Activated CD4-positive, alpha-beta T cell treated with anti-CD3 and anti-CD28 coated beads, Interleukin-2, amount 50 U/mL, for 16 hours (primary cell): ENCODE measurements at places on chromosomes 1 and 21.

DNA sequence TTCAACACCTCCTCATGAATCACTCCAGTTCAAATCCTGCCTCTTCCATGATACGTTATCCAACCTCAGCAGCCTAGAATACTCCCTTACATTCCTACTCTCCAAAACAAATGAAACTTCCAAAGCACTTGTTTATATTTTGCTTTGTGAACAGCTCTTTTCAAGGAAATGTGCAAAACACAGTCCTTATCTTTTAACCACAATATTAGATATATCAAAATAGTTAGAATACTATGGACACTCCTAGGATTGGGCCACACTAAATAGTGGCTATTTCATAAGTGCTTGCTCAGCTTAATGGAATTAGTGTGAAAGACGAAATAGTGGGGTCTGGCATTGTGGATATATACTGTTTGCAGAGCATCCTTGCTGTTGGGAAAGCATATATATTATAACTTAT, 173.5 kb downstream of the ZC3H11B start:
- DNase-seq: no peak

GRCh38 chr1:202569393-202570322, 140.6 kb downstream of the SYT2 start:
- no peak for DNase-seq

DNA sequence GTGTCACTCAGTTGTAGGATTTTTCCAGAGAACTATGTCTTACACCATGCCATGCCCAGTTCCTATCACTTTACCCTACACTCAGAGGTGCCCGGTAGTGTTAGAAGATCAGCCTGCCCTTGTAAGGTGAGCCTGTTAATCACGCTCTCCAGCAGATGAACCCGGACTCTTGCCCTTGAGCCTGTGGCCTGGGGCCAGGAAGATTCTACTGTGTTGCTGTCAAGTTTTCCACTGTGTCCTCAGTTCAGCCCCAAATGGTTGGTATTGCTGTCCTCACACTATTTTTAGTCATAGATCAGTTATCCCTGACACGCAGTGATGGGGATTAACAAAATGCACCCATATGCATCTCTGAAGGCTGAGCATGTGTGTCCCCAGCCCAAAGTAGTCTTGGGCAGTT, 105.0 kb upstream of the SPAG17 start:
- DNase-seq: no peak

GRCh38 chr1:12447849-12448312, 170.1 kb downstream of the DHRS3 start:
- DNase-seq: no peak

DNA sequence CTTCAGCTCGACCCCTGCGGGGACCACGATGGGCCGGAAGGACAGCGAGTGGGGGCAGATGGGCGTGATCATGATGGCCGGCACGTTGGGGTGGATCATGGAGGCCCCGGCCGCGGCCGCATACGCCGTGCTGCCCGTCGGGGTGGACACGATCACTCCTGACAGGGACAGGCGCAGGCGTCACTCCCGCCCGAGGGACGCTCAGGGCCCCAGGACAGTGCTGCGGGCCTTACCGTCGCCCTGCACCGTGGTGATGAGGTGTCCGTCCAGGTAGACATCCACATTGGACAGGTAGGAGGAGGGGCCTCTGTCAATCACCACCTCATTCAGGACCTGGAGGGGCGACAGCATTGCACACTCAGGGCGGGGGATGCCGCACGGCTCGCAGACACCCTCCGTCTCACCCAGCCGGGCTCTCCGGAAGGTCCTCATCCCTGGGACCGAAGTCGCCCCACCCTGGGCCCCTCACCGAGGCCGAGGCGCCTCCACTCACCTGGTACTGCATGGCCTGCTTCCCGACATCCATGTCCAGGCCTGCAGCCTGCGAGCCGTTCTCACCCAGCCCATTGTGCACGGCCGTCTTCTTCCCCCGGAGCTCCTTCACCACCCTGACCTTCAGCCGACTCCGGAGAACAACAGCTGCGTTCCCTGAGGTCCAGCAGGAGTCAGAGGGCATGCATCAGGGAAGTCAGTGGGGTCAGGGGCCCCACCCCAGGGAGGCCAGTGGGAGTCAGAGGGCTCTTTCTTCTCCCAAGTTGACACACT, 24.0 kb downstream of the NADK start:
- no peak for DNase-seq

DNA sequence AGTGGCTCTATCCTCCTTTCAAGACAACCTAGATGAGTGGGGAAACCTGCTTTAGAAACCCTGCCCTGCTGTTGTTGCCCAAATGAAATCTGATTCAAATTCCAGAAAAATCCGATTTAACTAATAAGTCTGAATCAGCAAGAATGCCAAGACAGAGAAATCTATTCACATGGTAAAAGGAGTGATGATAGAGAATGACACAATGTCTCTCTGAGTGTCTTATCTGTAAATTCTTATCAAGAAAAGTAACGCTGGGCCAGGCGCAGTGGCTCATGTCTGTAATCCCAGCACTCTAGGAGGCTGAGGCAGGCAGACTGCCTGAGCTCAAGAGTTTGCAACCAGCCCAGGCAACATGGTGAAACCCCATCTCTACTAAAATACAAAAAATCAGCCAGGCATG, 13.7 kb upstream of the GUCA2A start:
- DNase-seq: no peak

- DNase-seq: no peak
These were observed 43.5 kb downstream of the DOP1B start for GRCh38 chr21:36200081-36200561.

DNA sequence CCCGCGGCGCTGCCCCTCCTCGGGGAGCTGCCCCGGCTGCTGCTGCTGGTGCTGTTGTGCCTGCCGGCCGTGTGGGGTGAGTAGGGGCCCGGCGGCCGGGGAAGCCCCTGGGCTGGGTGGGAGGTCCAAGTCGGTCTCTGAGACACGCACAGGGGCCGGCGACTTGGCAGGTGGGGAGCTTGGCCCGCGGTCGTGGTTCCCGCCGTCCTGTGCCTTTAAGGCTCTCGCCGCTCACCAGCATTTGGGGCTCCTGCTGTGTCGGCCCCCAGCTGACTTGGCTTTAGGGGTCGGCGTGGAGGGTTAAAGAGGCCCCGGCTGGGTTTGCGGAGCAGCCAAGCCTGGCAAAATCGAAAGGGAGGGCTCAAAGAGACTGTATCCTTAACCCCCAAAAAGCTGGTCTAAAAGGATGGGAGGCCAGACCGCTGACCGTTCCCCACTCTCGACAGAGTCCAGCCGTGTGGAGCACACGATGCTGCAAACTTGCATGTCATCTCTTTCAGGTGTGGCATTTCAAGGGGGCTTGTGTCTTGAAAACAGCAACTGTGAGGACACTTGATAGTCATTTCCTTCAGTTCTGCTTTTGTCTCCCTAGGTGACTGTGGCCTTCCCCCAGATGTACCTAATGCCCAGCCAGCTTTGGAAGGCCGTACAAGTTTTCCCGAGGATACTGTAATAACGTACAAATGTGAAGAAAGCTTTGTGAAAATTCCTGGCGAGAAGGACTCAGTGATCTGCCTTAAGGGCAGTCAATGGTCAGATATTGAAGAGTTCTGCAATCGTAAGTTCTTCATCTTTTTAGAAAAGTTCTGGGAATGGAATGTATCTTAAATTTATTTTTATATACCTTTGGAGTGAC, 540 bp downstream of the CD55 start:
- DNase-seq: peak; percentile 12

GRCh38 chr1:238950784-238951183, 435.6 kb upstream of the CHRM3 start:
- no peak for DNase-seq

DNA sequence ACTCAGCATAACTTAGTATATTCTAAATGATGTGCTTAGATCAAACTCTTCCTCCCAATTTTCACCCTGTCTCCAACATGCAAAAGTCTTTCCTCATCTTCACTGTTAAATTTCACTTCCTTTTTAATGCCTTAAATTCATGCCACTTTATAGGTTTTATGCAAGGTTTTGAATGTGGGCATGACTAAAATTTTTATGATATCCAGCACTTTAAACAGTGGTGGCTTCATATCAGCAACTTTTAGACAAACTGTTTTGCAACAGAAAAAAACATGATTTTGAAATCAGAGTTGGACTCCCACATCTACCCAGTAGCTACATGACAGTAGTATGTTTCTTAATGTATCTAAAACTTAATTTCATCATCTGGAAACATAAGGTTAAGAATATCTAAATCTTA, 84.7 kb upstream of the ZP4 start:
- DNase-seq: no peak

DNA sequence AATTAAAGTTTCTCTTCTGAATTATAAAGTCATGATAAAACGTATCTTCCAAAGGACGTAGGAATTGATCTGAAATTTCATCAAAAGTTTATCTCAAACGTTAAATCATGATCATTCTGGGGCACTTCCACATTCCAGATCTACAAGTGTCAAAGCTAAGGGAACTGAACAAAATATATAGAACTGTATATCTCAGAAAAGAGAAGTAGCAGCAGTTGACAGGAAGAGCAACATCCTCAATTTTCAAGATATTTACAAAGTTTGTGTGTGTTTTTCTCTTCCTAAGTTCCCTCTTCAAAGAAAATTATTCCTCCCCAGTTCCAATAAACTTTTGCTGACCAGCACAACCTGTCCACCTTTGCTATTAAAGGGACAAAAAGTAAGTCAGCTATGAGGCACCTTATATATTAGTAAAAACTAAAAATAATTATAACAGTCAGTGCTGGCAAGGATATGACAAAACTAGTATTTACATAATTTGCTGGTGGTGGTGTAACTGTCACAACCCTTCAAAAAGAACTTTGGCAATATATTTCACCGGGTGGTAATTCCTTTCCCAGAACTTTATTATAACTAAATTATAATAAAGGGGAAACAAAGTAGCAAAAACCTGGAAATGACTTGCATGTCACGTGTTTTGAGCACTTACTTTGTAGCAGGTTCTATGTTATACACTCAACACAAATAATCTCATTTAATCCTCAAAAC, 38.5 kb upstream of the EYA3 start:
- DNase-seq: no peak

GRCh38 chr1:213519098-213519497, 468.1 kb downstream of the RPS6KC1 start:
- no peak for DNase-seq

DNA sequence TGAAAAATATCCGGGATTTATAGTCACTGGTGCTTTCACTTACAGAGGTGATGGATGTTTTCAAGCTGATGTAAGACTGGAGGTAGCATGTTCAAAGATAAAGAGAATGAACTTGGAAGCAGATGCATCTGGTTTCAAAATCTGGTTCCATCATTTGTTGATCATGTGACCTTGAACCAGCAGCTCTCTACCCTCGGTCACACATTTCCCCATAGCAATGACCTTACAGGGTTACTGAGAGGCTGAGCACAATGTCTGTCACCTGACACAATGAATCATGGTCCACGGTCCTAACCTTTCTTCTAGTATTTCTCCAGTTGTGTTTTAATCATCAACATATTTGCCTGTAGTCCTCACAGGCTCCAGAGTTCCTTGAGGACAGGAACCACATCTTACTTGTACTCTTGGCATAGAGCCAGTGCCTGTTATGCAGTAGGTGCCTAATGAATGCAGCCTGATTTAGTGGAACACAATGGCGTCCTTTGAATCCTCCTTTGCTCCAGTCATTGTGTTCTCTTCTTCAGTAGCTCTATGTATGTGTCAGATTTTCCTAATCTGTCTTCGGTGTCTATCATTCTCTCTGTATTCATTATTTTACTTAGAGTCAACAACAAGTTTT, 667.3 kb downstream of the PTPRU start:
- no peak for DNase-seq

DNA sequence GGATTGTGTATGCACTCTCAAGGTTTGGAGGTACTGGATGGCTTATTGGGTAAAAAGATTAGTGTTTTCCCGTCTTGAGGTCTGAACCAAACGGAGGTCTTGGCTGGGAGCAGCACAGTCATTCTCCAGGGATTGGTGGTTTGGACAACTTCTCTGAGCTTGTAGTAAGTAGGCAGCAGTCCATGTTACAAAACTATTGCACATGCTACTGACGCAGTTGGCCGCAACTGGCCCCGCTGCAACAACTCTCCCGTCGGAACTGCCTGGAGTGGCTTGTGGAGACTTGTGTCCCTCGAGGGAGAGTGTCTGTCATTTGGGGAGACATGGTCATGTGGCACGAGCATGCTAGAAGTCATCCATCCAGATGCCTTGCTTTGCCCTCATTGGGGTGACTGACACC, 276.0 kb downstream of the TM2D1 start:
- no peak for DNase-seq

DNA sequence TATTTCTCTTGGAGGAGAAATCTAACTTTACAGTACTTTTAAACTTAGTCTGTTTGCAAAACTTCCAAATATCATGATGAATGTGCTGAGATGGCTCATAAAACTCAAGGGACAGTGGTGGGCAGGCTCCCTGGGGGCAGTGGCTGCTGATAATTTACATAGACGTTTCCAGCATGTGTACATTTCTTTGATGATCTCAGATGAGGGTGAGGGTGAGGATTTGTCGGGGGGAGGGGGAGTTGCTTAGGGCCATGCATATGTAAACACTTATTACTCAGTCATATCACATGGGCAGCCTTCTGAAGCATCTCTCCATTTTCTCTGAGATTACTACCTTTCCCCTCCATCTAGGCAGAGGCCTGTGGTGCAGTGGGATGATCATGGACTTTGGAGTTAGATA, 152.9 kb upstream of the HMGB4 start:
- DNase-seq: no peak

- DNase-seq: peak; percentile 83
These were observed 56.2 kb upstream of the DPH5 start for GRCh38 chr1:101081496-101082488.

DNA sequence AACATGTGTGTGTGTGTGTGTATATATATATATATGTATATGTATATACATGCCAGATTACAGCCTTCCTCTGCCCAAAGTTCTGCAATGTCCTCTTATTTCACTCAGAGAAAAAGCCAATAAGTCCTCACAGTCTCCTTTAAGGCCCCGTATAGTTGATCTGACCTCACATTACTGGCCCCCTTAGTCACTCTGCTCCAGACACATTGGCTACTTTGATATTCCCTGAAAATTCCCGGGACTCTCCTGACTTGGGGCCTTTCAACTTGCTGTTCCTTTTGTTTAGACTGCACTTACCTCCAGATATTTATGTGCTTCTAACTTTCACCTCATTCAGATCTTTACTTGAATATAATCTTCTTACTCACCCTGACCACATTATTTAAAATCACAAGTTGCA, 4.2 kb upstream of the BSDC1 start:
- no peak for DNase-seq

- DNase-seq: peak; percentile 52
These were observed 133.4 kb downstream of the COP1 start for GRCh38 chr1:176073524-176074157.

- no peak for DNase-seq
These were observed 182.3 kb upstream of the GALNT2 start for GRCh38 chr1:229884765-229885164.

- peak; percentile 71 for DNase-seq
These were observed 147.7 kb downstream of the RERE start for GRCh38 chr1:8669606-8670335.

GRCh38 chr1:182246783-182247182, 144.8 kb downstream of the GLUL start:
- DNase-seq: no peak

DNA sequence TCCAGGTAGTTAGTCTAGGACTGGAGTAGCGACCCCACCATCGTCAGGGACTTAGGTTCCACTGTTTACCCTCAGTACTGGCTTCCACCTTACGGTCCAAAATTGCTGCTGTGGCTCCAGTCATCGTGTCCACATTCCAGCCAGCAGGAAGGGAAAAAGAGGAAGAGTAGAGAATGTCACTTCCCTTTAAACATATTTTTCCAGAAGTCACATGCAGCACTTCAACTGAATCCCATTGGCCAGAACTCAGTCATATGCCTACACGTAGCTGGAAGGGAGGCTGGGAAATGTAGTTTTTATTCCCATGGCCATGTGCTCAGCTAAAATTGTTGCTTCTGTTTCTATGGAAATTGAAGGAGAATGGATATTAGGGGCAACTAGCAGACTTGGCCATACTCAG, 84.1 kb upstream of the SELENON start:
- no peak for DNase-seq
